Activated naive CD4-positive, alpha-beta T cell (primary cell): ENCODE measurements at places on chromosomes 11 and 22.

GRCh38 chr11:123548774-123549173 lies 105.7 kb downstream of the SCN3B start:
- no peak for DNase-seq

GRCh38 chr11:45087900-45088160 lies 58.6 kb upstream of the PRDM11 start:
- DNase-seq, result no peak

- DNase-seq, result no peak
Measured at GRCh38 chr22:25370322-25370721, 150.9 kb downstream of the CRYBB2 start.

DNA sequence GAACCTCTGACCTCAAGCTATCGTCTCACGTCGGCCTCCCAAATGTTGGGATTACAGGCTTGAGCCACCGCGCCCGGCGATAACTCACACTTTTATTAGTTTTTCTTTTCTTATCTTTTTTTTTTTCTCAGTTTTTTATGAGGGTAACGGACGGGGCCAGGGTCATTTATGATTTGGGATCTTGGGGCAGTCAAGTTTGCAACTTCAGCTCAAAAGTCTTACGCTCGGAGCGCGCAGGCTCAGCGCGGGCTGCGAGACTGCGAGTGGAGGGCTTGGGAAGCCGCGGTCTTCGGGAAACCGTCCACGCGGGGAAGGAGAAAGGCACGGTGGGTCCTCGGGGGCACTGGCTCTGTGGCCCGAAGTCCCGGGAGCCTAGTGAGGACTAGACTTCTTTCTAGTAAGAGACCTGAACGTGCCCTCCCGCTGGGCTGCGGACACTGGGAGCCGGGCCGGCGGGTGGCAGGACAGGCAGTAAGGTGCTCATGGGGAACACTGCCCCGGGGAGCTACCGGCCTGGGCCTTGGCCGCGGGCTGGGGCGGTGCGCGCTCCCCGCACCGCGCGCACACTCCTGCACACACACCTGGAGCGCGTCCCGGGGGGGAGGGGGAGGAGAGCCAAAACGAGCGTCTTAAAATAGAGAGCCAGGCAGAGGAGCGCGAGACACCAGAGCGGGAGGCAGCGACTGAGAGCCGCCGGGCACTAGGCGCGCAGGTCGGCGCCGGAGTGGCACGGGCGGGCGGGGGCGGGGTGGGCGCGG lies 476 bp upstream of the BARX2 start:
- DNase-seq, result no peak
